ENCODE measurements at places on chromosomes 5 and 9.

DNA sequence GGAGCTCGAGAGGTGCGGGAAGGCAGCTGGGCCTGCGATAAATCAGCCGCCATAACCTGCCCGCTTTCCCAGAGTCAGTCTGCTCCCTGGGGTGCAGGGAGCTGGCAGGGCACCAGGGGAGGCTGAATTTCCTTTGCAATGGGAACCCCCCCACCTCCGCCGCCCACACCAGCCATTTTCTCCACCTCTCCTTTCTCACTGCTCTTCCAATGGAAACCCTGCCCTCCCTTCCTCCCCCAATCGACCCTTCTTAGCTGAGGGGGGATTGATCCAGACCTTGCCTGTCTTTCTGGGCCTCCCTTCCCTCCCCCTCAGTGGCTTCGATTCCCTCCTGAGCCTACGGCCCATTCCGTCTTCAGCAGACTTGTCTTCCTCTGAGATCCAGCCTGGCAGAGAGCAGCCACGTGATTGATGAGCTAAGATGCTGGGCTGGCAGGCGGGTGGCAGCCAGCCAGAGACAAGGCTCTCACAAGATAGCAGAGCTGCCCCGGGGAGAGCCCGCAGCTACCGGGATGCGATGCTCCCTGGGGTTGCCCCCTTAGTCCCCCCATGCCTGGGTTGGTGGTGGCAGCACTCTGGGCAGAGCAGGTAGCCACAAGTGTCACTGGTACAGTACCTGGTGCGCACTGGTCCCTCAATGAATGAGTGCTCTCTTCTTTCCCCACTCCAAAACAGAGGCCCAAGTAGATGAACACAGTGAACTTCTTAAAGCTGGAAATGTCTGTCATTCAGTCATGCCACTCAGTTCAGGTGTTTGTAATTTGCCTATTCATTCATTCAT lies 53.7 kb upstream of the FABP6 start:
- no peak for DNase-seq

GRCh38 chr5:138541511-138542179 lies 1.4 kb downstream of the ETF1 start:
- DNase-seq, result no peak

DNA sequence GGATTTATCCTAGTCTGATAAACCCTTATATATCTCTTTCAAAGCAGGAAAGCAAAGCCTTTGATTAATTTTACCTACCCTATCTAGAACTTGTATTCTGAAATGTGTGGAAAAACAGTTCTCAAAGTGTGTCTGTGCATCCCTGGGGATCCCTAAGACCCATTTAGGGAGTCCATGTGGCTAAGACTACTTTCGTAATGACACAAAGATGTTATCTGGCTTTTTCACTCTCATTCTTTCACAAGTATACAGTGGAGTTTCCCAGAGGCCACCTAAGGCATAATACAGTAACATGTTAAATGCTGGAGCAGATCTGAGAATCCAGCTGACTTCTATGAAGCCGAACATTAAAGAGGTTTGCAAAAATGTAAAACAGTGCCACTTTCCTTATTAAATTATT lies 54.3 kb upstream of the TNFSF15 start:
- DNase-seq, result no peak

GRCh38 chr5:74274326-74274725 lies 366.2 kb downstream of the ENC1 start:
- no peak for DNase-seq

DNA sequence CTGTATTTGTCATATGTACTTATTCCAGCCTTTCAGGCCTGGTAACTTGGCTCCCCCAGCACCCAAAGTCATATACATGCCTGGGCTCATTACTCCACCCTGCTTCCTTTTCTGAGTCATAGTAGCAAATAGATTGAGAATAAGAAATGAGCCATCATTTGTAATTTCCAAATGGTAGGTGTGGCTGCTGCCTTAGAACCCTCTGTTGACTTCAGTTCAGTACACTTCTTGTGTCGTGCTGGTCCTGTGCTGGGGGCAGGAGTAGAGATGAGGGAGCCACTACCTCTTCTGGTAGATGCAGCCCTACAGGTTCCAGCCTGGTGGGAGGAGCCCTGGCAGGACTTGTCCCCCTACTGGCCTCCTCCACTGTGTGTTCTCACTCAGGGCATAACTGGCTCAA lies 11.1 kb downstream of the GM2A start:
- DNase-seq, result peak; percentile 66

DNA sequence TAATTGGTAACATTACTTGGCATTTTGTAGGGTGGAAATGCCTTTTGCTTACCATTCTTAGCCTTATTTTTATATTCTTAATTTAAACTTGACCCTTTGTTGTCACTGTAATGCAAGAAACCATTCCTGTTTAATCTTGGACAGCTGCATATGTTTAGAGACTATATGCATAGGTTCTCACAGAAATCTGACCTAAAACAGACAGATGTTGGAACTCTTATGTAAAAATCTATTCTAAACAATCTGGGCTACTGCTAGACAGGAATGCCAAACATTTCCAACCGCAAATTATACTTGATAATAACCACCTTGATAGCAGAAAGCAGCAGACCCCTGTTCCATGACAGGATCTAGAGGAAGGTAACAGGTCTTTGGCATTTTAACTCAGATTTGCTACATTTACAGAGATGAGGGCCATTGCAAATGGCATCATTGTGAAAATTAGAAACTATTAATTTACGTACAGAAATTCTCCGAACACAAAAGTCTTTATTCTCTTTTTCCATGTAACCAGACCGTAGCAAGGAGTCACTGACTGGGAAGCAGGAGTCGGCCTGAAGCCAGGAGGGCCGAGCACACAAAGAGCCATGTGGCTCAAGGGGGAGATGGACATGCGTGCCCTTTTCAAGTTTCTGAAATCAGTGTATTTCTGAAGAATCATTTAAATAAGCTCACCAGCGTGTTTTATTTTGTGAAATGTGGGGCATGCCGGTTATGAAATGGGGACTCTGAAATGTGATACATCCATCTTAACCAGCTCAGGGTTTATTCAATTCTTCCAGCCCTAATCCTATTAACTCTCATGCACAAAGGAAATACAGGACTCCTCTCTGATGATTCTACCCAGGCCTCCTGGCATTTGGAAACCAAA lies 139.3 kb downstream of the AOPEP start:
- no peak for DNase-seq

DNA sequence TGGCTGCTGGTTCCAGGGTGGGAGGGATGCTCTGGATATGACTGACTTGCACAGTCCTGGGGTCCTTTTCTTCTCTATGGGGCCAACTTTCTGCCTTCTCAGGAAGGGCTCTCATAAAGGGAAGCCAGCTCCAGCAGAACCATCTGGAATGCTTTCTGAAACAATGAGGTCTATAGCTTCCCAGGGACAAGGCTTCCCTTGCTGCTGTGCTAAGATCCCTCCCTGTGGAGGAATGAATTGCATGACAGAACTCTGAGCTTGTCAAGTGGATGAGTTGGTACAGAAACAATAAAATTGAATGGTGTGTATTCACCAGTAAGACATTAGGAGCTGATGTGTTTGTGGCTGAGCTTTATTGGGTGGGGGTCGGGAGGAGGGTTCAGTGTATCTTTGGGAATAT lies 19.8 kb downstream of the CKMT2 start:
- no peak for DNase-seq

Measured in islet precursor cell (in vitro differentiated cells).